HCT116 (cell line): ENCODE measurements at places on chromosomes 3 and 15.

DNA sequence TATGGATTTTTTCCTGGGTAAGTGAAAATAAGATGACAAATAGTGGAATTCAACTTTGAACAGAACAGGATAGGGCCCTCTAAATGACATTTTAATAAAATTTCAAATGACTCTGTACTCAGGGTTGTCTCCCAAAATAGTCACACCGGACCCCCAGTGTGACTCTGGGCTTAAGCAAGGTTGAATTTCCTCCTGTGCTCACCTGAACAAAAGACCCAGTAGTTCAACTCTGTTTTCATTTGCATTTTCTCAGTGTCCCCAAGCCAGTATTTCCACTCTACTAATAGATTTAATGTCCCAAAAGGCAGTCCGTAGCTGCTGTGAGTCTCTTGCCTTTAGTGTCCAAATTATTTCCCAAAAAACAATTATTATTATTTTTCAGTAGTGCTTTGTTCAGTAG lies 296.6 kb downstream of the PLOD2 start:
- no peak for DNase-seq
- no peak overlapping the region for H3K27ac ChIP-seq
- no peaks in the 10 kb centered on the region for H3K36me3 ChIP-seq
- H3K4me1 ChIP-seq = no peaks in the 10 kb centered on the region
- no peaks in the 10 kb centered on the region for H3K27me3 ChIP-seq

DNA sequence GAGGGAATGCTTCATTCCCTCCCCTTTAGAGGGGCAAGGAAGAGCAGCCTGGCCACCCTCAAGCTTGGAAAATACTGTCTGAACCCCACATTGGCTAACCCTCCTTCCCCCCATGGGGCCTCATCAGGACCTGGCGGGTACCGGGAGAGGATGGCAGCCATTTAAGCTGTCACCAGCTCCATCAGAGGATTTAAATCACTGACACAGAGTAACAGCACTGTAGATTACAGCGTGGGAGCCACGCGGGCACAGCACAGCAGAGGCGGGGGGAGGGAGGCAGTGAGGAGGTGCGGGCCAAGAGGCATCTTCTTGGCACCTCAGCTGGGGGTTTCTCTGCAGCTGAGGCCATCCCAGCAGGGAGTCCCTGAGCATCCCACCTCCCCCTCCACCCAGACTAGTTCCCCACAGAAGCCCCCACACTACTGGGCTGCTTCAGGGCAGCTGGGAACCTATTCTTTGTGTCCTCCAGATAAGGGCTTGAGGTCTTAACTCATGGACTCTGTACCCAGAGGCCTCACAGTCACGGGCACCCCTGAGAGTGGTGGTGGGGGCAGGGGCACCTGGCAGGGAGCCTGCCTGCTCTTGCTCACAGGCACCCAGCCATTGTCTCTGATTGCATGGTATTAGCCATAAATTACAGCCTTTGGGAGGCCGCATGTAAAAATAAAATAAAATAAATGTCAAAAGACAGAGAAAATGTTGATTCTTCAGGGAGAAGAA lies 21.9 kb upstream of the CACNA2D2 start:
- H3K4me3 ChIP-seq = no peak overlapping the region
- no peaks in the 10 kb centered on the region for H3K36me3 ChIP-seq
- H3K4me1 ChIP-seq = no peaks in the 10 kb centered on the region

GRCh38 chr3:98259707-98260106 lies 4.3 kb upstream of the OR5H6 start:
- H3K4me3 ChIP-seq = no peak overlapping the region
- DNase-seq = peak; percentile 6
- H3K36me3 ChIP-seq = no peaks in the 10 kb centered on the region
- no peaks in the 10 kb centered on the region; the same call in 1 of the 2 replicates for H3K27me3 ChIP-seq
- H3K27ac ChIP-seq = no peak overlapping the region

DNA sequence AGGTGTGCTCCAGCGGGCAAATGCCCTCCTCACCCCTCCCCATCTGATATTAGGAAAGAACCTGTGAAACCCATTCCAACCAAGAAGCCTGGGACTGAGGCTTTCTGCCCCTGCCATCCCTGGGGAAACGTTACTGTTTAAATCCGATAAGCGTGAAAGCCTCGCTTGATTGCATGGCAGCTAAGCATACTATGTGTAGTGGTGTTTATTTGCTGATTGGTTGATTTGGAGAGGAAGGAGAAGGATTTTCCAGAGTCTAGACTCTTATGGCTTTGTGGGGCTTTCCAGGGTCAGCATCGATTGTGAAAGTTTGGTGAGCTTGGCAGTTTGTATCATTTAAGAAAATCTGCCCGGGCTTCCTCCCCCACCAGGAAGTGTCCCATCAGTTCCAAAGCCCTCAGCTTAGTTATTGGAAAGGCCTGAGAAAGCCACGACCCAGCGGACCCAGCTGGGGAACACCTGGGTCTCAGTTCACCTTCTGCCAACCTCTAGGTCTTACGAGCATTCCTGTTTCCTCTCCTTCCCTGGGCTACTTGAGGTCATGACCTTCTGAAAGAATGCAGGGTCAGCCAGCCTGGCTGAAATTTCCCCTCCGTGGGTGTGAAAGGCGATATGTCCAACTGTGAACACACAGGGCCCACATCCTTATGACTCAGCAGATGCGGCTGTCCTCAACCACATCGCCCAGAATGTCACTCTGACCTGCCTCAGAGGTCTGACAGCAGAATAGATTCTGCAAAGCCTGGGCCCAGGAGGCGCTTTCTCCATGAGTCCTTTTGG lies 62.8 kb upstream of the HERC1 start:
- peaks cover 13% of the 10 kb centered on the region; the same call in 1 of the 2 replicates for H3K4me1 ChIP-seq
- no peaks in the 10 kb centered on the region for H3K36me3 ChIP-seq
- H3K4me3 ChIP-seq = peak overlapping the region; percentile 9; the same call in 1 of the 2 replicates
- no peak for DNase-seq
- H3K27me3 ChIP-seq = no peaks in the 10 kb centered on the region

DNA sequence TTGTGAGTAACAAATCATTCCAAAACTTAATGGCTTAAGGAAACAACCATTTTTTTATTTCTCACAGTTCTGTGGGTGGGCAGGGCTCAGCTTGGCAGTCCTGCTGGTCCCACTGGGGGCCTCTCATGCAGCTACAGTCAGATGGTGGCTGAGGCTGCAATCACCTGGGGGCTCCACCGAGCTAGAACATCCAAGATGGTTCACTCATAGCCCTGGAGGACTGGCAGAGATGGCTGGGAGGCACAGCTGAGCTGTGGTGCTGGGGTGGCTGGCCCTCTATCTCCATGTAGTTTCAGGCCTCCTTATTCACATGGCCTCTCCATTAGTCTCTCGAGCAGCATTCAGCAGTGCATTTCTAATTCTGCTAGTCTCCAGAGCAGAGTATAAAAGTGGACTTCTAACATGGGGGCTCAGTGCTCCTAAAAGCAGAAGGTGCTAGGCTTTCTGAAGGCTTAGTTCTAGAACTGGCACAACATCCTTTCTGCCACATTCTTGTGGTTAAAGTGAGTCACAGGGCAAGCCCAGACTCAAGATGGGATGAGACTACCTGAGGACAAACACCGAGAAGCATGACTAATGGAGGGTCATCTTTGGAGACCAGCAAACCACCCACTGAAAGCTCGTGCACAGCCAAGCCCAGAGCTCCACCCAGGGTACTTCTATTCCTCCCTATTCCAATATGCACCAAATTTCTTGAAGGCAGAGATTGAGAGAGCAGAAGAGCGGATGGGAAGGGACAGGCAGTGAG lies 6.3 kb downstream of the CAV3 start:
- DNase-seq = peak; percentile 85
- H3K36me3 ChIP-seq = no peaks in the 10 kb centered on the region
- peak overlapping the region; percentile 65 for H3K27ac ChIP-seq
- no peaks in the 10 kb centered on the region for H3K27me3 ChIP-seq
- no peak overlapping the region for H3K4me3 ChIP-seq

GRCh38 chr3:193564012-193564411 lies 9.3 kb upstream of the ATP13A4 start:
- no peaks in the 10 kb centered on the region for H3K4me1 ChIP-seq
- H3K4me3 ChIP-seq = no peak overlapping the region
- H3K27me3 ChIP-seq = peaks cover 13% of the 10 kb centered on the region; the same call in 1 of the 2 replicates

GRCh38 chr3:72319194-72320094 lies 528.8 kb downstream of the SHQ1 start:
- no peaks in the 10 kb centered on the region for H3K36me3 ChIP-seq
- no peaks in the 10 kb centered on the region for H3K4me1 ChIP-seq
- H3K4me3 ChIP-seq = no peak overlapping the region
- H3K27me3 ChIP-seq = no peaks in the 10 kb centered on the region
- H3K27ac ChIP-seq = no peak overlapping the region
- DNase-seq = no peak

GRCh38 chr3:162141272-162141791 lies 644.7 kb downstream of the OTOL1 start:
- no peak for DNase-seq
- no peaks in the 10 kb centered on the region for H3K4me1 ChIP-seq
- H3K36me3 ChIP-seq = no peaks in the 10 kb centered on the region

GRCh38 chr3:87398168-87398801 lies 121.9 kb upstream of the POU1F1 start:
- no peak for DNase-seq
- H3K4me1 ChIP-seq = no peaks in the 10 kb centered on the region
- no peak overlapping the region for H3K4me3 ChIP-seq

DNA sequence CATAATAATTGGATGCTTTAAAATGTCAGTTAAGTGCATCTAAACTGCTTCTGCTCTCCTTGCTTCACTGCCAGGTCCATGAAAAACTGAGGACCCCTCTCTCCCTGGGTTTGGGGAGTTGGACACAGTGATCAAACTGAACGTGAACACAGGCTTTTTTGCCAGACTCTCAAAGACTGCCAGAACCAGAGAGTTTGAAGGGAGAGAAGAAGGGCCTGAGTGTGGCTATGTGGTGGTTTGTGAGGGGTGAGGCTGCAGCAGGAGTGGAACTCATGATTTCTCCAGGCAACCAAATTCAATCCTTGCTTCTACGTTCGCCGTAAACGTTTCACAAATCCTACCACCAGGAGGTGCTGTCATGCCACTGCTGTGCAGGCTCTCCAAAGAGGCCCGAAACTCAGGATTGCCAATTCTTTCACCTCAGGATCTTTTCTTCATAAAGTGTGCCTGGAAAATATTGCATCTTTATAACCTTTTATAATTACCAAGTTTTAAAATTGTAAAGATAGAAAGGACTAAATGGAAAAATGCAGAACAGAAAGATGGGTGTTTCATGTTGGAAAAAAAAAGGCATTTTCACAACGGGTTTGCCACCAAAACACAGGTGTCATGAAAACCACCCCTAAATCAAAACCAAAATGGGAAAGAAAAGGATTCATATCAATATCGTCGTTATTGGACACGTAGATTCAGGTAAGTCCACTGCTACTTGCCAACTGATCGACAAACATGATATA lies 19.7 kb downstream of the TM4SF4 start:
- no peak overlapping the region for H3K27ac ChIP-seq
- peak; percentile 42 for DNase-seq
- no peak overlapping the region for H3K4me3 ChIP-seq
- H3K4me1 ChIP-seq = peaks cover 9% of the 10 kb centered on the region; the same call in 1 of the 2 replicates
- no peaks in the 10 kb centered on the region for H3K27me3 ChIP-seq

- peaks cover 6% of the 10 kb centered on the region for H3K4me1 ChIP-seq
- no peaks in the 10 kb centered on the region for H3K36me3 ChIP-seq
- H3K27ac ChIP-seq = no peak overlapping the region
- H3K27me3 ChIP-seq = no peaks in the 10 kb centered on the region
- DNase-seq = no peak
These were observed 30.3 kb upstream of the C15orf39 start for GRCh38 chr15:75171408-75171807.

DNA sequence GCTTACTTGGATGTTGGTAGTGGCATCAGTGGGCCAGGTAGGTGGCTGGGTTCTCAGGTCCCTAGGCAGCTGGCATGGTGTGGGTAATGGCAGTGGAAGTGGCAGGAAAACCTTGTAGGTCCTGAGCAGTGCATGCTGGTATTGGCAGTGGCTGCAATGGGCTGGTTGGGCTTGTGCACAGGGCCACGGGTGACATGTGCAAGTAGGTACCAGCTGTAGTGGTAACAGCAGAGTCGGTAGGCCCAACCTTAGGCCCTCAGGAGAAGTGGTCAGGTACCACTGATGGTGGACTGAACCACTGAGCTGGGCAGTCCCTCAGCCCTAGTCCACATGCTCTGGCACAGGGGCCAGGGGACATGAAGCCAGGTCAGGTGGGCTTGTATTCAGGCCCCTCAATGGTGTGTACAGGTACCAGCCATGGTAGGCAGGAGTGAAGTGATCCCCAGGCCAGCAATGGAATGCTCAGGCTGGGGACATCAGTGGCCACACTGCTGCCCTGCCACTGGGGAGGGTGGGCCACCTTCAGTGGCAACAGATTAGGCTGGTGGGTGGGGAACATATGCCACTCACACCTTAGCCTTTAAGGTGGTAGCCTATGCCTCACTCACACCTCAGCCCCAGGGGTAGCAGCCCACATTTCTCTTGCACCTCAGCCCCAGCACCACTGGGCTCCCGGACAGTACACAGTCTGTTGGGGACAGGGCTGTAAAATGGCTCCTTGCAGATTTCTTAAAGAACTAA lies 118.1 kb downstream of the LRRK1 start:
- H3K27me3 ChIP-seq = no peaks in the 10 kb centered on the region
- no peaks in the 10 kb centered on the region for H3K36me3 ChIP-seq
- no peak overlapping the region for H3K27ac ChIP-seq
- no peak overlapping the region for H3K4me3 ChIP-seq
- no peak for DNase-seq

DNA sequence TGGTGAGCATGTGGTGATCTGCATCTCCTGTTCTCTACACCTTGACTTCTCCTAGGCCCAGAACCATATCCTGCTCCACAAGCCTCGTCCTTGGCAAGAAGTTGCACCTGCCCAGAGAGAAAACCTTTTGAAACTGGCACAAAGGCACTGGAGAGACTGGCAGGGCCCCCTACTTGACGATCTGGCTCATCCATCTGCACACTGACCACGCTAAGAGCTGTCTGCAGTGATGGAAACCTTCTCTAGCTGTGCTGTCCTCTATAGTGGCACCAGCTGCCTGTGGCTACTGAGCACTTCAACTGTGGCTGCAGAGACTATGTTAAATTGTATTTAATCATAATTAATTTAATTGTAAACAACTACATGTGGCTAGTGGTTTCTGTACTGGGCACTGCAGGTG lies 26.2 kb upstream of the SRP14 start:
- H3K4me3 ChIP-seq = no peak overlapping the region
- no peak for DNase-seq
- H3K36me3 ChIP-seq = no peaks in the 10 kb centered on the region
- no peaks in the 10 kb centered on the region for H3K27me3 ChIP-seq

GRCh38 chr3:121542924-121543323 lies 2.9 kb downstream of the POLQ start:
- no peak for DNase-seq
- no peaks in the 10 kb centered on the region for H3K27me3 ChIP-seq

DNA sequence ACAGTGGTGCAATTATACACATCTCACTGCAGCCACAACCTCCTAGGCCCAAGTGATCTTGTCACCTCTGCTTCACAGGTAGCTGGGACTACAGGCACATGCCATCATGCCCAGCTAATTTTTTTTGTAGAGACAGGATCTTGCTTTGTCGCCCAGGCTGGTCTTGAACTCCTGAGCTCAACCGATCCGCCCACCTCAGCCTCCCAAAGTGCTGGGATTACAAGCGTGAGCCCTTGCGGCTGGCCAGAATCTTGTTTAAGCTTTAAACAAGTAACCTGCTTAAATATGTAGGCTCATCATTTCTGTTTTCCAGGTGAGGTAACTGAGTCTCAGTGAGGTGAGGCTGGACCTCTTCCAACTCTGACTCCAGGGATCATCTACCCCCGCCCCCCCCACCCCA lies 7.7 kb upstream of the PSTPIP1 start:
- H3K4me3 ChIP-seq = no peak overlapping the region
- no peak overlapping the region for H3K27ac ChIP-seq
- H3K27me3 ChIP-seq = no peaks in the 10 kb centered on the region
- DNase-seq = no peak
- H3K36me3 ChIP-seq = no peaks in the 10 kb centered on the region

GRCh38 chr3:65334045-65334665 lies 646.4 kb upstream of the ADAMTS9 start:
- peaks cover 21% of the 10 kb centered on the region for H3K27me3 ChIP-seq
- no peak overlapping the region for H3K27ac ChIP-seq
- no peaks in the 10 kb centered on the region for H3K4me1 ChIP-seq
- no peak for DNase-seq
- H3K36me3 ChIP-seq = no peaks in the 10 kb centered on the region
